GF-D8 (cell line): ENCODE measurements at places on chromosomes 3 and 15.

DNA sequence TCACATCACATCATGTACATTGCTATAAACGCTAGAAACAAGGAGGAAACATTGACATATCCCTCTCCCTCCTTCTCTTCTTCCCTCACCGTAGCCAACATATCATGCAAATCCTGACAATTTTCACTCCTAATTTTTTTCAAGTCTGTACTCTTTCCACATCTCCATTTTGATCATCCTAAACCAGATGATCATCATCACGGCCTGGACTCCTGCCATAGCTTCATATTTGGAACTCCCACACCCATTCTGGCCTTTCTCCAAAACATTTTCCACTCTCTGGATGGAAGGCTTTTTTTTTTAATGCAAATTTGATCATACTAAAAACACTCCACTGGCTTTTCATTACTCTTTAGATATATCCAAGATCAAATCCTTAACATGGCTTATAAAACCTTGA, 248.0 kb upstream of the CNTN3 start:
- DNase-seq: no peak

DNA sequence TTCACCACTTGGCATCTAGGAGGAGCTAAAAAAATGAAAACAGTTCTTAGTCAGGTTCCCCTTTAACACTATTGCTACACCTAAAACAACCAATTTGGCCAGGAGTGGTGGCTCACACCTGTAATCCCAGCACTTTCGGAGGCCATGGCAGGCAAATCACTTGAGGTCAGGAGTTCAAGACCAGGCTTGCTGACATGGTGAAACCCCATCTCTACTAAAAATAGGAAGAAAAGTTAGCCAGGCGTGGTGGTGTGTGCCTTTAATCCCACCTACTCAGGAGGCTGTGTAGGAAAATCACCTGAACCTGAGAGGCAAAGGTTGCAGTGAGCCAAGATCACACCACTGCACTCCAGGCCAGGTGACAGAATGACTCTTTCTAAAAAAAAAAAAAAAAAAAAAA, 124.1 kb downstream of the DGKG start:
- DNase-seq: no peak

DNA sequence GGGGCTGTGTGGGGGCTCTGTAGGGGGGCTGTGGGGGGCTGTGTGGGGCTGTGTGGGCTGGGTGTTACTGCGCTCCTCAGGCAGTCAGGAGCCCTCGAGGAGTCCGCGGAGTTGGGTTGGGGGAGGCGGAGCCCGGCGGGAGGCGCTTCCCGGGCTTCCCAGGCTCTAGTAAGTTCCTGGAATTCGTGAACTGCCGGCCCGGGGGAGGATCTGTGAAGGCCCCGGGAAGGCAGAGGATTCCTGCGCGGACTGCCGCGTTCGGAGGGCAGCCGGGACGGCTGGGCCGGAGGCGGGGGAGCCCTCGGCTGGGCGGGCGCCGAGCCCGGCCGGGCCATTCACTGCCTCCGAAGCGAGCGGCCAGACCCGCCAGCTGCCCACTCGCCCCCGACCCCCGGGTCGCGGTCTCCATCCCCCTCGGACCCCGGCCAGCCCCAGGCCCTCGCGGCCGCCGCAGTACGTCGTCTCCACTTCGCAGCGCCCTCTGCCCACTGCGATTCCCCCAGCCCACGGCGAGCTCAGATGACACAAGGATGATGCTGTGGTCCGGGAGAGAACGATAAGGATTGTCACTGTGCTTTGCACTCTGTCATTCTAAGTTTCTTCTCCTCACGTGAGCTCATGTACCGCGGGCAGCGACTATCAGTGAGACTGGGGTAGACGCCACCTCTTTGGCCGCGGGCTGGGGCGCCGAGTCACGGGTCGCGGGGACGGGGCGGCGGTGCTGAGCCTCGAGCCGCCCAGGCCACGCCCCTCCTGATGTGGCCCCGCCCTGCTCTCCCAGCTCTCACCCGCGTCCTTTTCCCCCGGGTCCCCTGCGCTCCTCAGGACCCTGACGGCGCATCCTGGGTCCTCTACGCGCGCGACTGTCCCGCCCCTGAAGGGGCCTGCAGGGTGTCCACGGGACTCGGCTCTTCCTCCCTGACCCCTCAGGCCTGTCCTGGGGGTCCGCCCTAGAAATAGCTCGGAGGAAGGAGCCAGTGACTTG, 65.3 kb downstream of the KLF13 start:
- no peak for DNase-seq

- DNase-seq: peak; percentile 81
Measured at GRCh38 chr15:92810418-92811138, 89.5 kb upstream of the CHD2 start.

GRCh38 chr3:177465257-177465642, 268.0 kb upstream of the TBL1XR1 start:
- DNase-seq: no peak

DNA sequence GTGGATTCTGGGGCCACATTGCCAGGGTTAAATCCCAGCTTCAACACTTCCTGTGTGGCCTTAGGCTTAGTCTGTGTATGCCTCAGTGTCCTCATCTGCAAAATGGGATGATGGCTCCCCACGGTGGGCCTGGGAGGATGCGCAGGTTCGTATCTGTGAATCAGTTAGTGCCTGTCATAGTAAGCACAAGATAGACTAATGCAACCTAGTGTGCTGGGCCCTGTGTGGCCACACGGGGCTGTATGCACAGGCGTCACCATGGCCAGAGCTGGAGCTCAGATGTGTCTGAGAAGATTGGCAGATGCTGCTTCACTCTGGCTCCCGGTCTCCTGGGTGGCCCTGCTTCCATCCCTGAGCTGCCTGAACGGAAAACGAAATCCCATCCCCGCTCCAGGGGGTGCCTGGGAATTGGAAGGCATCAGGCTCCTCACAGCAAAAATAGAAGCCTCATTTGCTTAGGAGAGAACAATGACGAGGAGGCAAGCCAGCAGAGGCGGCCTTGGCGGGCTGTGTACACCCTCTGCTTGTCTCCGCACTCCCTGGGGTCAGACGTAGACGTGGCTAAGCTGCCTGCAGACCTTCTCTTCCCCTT, 103.6 kb downstream of the APBA2 start:
- DNase-seq: no peak

GRCh38 chr3:23756206-23756840, 49.4 kb upstream of the UBE2E1 start:
- DNase-seq: no peak

DNA sequence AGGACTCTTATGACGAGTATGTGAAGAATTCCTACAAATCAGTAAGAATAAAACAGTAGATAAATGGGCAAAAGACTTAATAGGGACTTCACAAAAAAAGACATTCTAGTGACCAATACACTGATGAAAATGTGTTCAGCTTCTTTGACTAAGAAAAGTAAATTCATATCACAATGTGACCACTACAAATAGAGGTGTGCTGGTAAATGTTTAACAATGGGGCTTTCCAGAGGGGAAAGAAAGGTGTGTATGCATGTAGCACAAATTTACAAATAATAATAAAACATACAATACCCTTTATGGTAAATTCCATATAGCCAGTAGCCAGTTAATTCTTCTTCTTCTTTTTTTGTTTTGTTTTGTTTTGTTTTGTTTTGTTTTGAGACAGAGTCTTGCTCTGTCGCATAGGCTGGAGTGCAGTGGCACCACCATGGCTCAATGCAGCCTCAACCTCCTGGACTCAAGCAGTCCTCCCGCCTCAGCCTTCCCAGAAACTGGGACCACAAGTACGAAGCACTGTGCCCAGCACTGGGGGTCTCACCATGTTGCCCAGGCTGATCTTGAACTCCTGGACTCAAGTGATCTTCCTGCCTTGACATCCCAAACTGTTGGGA, 17.5 kb upstream of the NMD3 start:
- no peak for DNase-seq

DNA sequence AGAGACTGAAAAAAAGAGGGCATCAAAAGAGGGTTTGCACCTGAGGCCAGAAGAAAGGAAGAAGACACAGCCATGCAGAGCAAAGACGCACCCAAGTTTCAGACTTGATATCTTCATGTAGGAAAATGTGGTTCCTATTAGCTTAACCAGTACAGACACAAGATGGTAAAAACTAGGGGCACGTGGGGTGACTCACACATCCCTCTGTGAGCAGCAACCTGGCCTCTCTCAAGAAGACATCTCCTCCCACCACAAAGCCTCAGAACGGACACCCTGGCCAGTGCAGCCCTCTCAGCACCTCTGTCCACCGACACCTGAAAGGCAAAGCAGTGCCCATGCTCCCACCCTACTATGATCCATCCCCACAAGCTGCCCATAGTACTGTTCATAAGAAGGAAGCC, 33.3 kb downstream of the GLB1 start:
- no peak for DNase-seq

DNA sequence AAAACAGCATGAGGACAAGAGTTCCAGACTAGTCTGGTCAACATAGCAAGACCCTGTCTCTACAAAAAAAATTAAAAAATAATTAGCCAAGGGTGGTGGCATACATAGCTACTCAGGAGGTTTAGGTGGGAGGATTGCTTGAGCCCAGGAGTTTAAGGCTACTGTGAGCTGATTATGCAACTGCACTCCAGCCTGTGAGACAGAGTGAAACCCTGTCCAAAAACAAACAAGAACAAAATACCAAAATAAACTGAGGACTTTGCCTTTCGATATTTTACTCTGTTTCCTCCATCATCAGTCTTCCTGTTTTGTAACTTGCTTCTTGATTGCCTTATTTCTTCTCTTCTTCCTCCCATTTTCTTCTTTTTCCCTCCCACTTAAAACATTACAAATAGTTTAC, 504.4 kb downstream of the ROBO1 start:
- no peak for DNase-seq

GRCh38 chr3:32372213-32372490, 19.5 kb upstream of the CMTM7 start:
- DNase-seq: no peak

- no peak for DNase-seq
Measured at GRCh38 chr15:92907229-92907628, 7.1 kb downstream of the CHD2 start.

GRCh38 chr3:178597371-178597770, 61.1 kb downstream of the KCNMB2 start:
- no peak for DNase-seq

DNA sequence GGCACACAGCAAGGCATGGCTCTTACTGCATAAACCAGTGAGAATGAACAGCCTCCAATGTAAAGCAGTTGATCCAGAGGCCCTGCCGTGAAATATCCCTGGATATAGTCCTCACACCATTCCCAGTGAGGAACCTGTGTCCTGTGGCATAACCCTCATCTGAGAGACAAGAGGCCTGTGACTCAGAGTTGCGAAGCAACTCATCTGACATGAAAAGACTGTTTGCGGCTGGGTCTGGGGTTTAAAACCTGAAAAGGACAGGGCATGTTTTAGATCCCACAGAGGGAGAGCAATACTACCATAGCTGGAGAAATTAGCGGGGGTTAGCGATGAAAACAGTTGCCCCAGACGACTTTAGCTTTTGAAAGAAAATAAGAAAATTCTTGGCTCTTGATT, 165.3 kb upstream of the BHLHE40 start:
- DNase-seq: no peak

DNA sequence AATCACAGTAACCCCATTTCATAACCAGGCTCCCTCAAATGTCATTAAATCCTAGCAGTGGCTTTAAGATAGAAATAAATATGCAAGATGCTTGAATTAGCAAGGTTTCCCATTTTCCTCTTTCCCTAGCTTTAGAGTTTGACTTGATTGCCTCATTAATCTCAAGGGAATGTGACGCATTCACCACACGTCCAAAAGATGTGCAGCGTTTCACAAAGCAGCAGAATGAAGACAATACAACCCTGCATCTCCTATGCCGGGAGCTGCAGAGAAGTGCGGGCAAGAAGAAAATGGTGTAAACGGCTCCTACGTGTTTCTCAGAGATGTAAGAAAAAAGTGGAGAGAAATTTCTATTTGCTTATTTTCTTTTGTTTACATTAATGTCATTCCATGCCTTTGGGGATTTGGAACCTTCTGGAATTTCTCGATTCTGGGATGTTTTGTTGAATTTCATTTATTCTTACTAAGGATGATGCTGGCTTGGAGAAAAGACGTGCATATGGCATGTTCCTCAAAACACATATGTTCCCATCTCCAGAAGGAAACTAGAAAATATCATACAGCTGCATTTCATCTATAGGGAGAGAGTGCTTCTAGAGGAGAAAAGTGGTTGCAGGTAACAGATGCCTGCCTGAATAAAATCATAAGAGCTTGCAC, 27.8 kb upstream of the FRMD4B start:
- no peak for DNase-seq

DNA sequence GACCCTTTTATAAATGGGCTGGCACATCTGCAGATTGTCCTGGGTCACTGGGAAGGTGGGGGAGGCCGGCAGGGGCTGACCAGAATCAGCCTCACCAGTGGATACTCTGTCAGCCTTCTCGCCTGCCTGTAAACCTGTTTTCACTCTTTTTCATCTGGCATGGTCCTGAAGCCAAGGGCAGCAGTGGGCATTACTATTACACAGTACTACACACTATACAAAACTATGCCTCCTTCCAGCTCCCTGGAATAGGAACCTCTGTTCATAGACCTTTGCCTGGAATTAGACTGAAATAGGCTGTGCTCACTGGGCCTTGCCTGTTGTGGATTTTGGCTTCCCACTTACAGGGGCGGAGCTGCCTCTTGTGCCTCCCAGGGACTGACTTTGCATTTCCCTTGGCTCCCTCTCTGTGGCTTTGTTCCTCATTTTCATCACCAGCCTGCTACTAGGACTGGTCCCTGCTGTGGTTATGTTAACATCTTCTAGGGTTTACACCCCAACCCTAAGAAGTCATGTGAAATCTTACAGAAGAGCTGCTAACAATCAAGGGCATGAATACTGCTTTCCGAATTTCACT, 120.7 kb downstream of the FNDC3B start:
- DNase-seq: peak; percentile 71

- no peak for DNase-seq
Measured at GRCh38 chr15:52746162-52746757, 43.9 kb downstream of the ONECUT1 start.

DNA sequence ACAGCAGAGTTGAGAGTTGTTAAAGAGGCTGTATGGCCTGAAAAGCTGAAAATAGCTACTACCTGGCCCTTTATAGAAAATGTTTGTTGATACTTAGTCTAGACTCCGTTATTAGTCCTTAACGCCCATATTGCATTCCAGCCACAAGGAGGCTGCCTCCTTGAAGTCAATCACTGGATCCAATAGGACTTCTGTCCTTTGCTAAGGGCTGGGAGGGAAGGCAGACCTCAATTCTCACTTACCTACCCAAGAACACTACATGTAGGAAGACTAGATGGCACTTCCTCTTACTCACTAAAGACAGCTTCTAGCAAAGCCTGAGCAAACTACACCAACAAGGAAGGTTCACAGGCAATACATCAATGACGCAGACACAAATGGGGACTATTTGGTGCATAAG, 139.5 kb upstream of the HACD2 start:
- DNase-seq: no peak
